ENCODE measurements at places on chromosomes 6 and 20.

DNA sequence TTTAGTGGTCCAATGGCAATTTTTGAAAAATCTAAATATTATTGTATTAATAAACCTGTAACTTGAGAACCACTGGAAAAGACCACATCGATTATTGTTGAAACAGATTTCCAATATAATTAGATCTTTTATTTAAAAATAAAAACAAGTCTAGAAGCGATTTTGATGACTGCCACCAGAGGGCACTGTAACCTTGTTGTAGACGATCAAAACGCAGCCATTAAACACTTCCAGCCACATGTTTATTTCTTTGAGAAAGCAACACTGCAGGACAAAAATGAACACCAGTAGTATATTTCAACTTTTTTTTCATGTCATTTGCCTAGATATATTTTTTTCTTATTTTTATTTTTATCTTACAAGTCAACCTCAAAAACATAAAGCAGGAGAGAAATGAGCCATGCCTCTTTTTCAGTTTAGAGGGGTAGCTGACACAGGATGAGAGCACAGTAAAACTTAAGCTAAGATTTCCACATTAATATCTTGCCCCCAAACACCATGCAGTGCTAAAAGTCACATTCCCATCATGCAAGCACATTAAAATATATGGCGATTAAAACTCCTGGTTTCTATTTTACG is 115.4 kb downstream of the OPRM1 start:
- peak; percentile 75 for DNase-seq

DNA sequence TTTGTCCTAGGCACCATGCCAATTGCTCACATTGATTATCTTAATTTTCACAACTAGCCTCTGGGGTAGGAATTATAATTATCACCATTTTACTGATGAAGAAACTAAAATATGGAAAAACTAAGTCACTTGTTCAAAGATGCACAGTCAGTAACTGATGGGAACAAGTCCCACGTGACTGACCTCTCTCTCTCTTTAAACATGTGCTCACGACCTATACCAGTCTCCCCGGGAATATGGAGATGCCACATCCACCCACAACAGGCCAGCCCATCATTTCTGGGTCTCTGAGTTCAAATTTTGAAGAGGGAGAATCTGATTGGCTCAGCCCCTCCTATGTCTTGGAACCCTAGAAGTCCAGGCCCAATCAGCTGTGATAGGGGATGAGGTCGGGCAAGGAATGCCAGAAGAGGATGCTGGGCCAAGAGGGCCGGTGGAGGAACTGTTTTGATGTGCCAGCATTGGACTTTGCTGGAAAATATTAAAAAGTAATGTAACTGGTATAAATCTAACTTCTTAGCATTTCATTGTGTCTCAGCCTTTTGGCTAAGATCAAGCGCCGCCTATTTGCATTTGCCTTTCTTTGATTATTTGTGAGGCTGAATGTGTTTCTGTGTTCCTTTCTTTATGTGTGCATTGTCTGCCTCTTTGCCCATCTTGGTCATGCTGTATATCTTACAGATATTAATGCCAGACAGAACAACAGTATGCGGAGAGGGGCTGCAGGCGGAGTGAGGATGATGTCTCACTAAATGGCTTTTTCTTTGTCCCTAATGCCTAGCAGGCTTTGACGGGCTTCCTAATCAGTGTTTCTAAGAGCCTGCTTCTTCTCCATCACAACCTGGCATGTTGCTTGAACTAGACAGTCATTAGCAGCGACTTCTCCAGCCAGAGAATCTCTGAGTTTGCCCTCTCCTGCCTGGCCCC is 126.6 kb downstream of the VEGFA start:
- peak; percentile 57 for DNase-seq

- no peak for DNase-seq
These were observed 167.1 kb downstream of the PHF3 start for GRCh38 chr6:63802606-63803206.

GRCh38 chr6:22673474-22673873 is 104.1 kb downstream of the HDGFL1 start:
- DNase-seq: no peak

- DNase-seq: no peak
These were observed 95.0 kb downstream of the ATRN start for GRCh38 chr20:3565851-3566250.

DNA sequence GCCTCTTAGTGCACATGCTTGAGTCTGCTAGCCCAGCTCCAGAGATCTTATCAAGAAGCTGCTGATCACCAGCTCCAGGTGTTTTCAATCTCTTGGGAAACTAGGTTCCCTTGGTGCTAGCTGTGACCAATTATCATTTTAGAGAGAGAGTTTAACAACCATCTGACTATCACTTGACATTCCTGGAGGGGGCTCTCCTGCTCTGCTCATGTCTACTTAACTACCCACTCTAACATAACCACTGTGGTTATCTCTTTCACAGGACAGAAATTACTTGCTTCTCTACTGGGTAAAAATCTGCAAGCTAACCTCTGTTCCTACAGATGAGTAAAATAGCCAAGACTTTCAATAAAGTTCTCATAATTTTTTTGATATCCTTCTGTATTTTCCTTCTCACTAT is 823.4 kb upstream of the GJE1 start:
- peak; percentile 4 for DNase-seq

DNA sequence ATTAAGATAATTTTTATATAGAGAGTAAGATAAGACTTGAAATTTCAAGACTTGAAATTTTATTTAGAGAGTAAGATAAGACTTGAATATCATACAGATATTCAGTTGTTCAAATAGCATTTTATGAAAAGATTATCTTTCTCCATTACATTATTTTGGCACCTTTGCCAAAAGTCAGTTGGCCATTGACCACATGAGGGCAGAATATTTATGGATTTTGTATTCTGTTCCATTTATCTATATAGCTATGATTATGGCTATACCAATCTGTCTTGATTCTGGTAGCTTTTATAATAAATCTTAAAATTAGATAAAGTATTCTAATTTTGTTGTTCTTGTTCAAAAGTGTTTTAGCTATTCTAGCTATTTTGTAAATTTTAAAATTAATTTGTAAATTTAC is 537.9 kb upstream of the GJE1 start:
- DNase-seq: no peak

DNA sequence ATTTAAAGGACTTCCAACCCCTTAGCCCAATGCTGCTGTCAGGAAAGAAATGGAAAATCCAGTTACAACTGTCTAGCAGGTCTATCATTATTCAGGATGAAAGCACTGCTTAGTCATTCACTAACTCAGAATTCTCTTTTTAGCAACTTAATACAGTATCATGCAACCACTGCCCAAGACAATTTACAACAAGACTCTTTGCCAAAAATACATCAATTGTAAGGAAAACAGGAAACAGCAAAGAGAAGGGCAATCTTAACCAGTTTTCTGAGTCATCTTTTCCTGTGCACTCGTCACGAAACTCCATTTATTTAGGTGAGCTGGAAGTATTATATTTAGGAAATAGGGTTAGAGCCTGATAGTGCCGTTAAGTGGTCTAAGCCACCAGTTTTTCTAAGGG is 1197.7 kb upstream of the CITED2 start:
- DNase-seq: no peak

DNA sequence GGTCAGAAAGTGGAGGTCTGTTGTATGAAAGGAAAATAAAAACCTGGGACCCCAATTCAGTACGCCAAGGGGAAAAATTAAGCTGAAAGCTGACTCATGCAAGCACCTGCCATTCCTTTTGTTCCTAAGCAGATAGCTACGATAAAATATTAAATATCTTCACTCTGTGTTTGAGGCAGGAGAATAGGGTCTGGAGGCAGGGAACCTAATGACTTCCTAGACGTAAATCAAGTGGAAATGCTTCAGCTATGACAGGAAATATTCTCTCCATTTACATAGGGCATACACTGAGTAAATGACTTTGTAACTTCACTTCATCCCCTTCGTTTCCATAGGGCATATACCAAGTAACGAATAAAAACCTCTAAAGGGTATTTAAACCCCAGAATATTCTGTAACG is 41.0 kb upstream of the IFNGR1 start:
- DNase-seq: no peak

DNA sequence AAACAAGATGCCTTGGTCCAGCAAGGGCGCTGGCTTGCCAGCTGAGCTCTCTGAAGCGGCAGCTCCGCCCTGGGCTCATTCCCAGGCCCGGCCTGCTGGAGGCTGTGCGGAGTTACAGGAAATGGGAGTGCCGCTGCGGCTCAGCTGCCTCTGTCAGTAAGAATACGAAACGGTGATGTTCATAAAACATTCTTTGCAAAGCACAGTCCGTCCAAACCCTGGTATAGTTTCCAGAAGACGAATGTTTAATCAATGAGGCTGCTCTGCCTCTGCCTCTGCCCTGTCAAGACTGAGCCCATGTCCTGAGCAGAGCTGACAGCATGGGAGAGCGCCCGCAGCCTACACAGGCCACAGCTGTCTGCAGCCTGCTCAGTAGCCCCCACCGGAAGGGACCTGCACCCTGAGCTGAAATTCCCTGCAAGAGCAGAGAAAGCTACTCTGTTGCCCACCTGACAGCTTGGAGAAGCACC is 153.3 kb upstream of the SNX9 start:
- no peak for DNase-seq

- DNase-seq: peak; percentile 75
These were observed 920 bp upstream of the RNF5 start for GRCh38 chr6:32177183-32177787.

GRCh38 chr6:56683882-56684281 is 41.2 kb upstream of the DST start:
- DNase-seq: no peak

DNA sequence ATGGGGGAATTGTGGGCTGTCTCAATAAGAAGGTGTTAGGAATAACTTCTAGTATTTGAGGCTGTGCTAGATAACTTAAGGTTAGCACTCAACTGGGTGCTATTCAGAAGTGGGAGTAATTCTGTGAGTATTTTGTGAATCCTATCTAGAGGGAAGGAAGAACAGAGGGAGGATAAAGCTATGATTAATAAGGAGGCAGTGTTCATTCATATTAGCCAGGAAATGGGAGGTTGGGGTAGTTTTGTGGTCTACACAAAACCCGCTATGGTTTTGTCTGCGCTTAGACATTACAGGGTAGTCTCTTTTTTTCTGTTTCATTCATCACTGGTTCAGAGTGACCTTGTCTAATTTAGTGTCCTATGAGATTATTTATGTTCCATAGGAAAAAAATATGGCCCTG is 341.0 kb downstream of the ARHGAP18 start:
- DNase-seq: no peak

DNA sequence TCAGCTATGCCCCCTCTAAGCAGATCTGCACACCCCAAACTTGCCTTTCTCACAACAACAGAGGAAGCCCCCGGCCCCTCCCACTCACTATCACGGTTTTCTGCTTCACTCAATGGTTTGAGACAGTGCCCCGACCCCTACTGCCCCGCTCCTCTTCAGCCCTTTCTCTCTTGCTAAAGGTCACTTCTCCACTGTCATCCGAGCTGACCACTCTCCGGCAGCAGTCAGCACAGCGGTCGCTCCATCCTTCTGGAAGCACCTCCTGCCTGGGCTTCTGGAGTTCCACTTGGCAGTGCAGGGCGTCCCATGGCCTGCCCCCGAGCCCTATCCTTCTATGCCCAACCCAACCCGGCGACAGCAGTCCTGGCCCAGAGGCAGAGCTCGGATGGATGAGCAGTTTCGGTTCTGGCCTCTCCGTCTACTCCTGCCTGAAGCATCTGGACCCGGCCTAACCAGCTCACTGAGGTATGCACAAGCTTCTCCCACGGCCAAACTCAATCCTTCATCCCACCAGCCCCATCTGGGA is 4.1 kb downstream of the CTSZ start:
- DNase-seq: no peak

- DNase-seq: no peak
These were observed 72.4 kb downstream of the GPX5 start for GRCh38 chr6:28597924-28598722.

DNA sequence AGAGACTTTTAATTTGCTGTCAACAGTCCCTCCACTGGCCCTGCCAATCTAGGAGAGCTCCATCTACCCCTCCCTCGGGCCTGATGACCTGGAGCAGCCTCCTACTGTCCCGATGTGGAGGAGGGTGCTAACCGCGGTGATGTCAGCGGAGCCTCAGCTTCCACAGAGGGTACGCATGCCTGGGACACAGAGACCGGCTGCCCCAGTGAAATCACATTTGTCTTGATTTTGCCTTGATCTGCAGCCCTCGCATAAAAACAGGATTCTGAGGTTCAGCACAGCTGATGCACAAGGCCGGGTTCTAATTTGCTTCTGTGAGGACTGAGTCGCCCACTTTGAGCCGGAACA is 77.6 kb downstream of the STK35 start:
- no peak for DNase-seq

- DNase-seq: peak; percentile 25
These were observed 115.2 kb upstream of the GLP1R start for GRCh38 chr6:38933426-38933825.

DNA sequence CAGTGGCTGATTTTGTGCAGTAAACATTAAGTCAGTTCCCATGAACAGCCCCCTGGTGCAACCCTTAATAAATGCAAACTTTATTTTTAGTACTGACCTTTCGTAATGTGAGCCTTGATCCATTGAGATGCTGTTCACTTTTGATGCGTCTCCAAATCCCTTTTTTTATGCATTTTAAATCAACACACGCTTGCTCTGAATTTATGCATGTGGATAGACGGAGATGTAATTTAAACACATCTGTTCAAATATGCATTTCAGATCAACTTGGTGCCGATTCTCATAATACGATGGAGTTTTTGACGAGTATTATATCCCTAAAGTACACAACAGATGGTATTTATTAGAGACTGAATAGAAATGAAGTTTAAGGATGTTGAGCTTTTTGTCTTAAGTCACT is 505.7 kb downstream of the CDKAL1 start:
- no peak for DNase-seq

DNA sequence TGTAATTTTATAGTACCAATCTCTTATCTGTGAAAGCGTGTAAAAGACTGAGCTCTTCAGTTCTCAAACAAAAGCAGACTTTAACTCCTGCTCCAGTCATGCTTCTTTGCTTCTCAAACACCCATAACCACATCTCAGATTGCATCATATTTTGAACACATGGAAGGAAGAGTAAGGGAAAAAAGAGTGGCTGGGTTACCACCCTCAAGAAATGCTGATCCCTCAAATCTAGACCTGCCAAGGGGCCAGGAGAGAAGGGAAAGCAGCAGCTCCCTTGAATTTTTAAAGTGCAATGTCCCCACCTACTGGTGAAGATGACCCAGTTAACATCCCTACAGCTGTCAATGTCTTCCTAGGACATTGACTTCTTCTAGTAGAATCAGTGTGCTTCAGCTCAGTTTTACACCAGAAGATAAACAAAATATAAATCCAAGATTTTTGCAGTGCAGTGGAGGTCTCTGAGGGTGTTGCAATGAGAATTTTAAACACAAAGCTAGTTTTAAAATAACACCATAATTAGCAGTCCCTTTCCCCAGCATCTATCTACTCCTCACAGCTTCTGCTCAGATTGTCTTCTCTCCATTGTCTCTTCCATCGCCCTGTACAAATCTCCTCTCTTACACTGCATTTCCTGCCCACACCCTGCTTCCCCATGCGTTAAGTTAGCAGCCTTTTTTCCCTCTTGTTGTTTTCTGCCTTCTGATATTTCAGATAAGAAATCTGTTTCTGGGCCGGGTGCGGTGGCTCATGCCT is 22.6 kb upstream of the HLA-DQB2 start:
- peak; percentile 25 for DNase-seq

- no peak for DNase-seq
These were observed 56.5 kb upstream of the CCN2 start for GRCh38 chr6:132007474-132008190.

- DNase-seq: no peak
These were observed 168.1 kb downstream of the GRM4 start for GRCh38 chr6:33977606-33978411.
